ENCODE measurements at places on chromosomes 3 and 15.

- no peak overlapping the region for H3K27ac ChIP-seq
- peaks cover 27% of the 10 kb centered on the region for H3K4me1 ChIP-seq
- peaks cover 36% of the 10 kb centered on the region for H3K27me3 ChIP-seq
- no peak for DNase-seq
These were observed 213.8 kb downstream of the RPLP1 start for GRCh38 chr15:69666441-69666882.

DNA sequence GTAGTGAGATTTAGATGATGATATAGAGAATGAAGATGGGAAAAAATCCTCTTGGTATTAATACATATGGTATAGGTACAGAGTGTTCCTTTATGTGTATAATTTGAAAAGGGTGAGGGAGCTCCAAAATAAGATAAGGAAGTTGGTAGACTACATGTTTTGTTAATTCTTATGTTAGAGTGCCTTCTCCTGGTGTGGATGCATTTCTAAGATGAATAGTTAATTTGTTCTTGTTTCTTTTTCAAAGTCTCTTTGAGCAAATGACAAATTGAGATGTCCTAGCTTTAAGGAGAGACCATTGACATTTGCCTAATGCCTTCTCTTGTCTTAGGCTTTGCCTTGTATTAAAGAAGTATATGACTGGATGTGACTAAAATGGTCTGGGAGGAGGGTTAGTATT is 34.1 kb downstream of the AKAP13 start:
- no peak overlapping the region for H3K4me3 ChIP-seq
- H3K27ac ChIP-seq: no peak overlapping the region
- H3K36me3 ChIP-seq: peaks cover 21% of the 10 kb centered on the region
- no peaks in the 10 kb centered on the region for H3K27me3 ChIP-seq
- DNase-seq: no peak

- no peak overlapping the region for H3K4me3 ChIP-seq
- H3K36me3 ChIP-seq: no peaks in the 10 kb centered on the region
- no peaks in the 10 kb centered on the region for H3K27me3 ChIP-seq
- peak; percentile 31 for DNase-seq
- peaks cover 42% of the 10 kb centered on the region for H3K4me1 ChIP-seq
- H3K27ac ChIP-seq: peak overlapping the region; percentile 26
These were observed 170.2 kb upstream of the SMAD3 start for GRCh38 chr15:66894986-66895780.

DNA sequence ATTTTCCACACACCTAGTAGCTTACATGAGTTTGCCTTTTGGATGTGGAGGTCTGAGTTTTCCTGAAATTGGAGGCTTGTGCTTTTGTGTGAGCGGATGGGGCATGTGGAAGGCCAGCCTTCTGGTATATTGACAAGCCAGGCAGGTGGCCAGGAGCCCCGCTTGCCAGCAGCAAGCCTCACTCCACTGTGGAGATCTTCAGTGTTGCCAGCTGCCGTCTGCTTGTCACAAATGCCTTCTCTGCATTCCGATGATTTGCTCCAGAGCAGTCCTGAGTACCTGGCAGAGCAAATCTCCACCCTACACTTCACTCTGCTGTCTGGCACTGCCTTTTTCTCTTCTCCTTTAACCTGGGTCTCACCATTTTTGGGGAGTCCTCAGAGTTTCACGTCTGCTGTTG is 29.1 kb upstream of the CHST2 start:
- peaks cover 4% of the 10 kb centered on the region for H3K4me1 ChIP-seq
- H3K27me3 ChIP-seq: peaks cover 3% of the 10 kb centered on the region
- H3K27ac ChIP-seq: no peak overlapping the region

- peaks cover 8% of the 10 kb centered on the region for H3K27me3 ChIP-seq
- H3K4me3 ChIP-seq: no peak overlapping the region
- no peak overlapping the region for H3K27ac ChIP-seq
- DNase-seq: no peak
- no peaks in the 10 kb centered on the region for H3K36me3 ChIP-seq
These were observed 51.0 kb downstream of the NR2F2 start for GRCh38 chr15:96381463-96381862.

DNA sequence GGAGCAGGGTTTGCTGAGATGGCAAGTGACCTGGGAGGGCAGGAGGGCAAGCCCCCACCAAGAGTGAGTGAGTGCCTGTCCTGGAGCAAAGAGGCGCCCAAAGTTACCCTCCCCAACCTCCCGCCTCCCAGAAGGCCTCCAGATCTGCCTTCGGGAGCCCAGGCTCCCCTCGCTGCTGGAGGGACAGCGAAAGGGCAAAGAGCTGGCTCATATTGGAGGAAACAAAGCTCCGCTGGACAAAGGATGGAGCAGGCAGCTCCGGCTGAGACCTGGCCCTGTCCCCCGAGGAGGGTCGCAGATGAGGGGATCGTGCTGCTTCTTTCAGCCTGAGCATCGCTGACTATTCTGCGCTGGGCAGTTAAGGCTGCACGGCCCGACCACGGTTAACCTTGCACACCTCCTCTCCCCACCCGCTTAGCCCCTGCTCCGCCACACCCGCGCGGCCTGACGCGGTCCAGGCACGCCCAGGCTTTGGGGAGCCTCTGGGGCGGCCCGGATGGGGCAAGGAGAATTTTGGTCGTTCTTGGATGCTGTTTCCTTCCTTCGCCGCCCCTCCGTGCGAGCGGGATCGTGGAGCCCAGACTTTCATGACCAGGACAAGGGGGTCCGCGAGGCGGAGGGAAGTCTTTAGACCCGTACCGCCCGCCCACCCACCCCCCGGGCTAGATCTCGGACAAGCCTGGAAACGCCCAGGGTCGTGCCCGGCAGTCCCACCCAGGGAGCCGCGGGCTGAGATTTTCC is 651 bp downstream of the PLCD1 start:
- H3K27me3 ChIP-seq: peaks cover 8% of the 10 kb centered on the region
- H3K4me1 ChIP-seq: peaks cover 18% of the 10 kb centered on the region
- H3K36me3 ChIP-seq: no peaks in the 10 kb centered on the region
- H3K4me3 ChIP-seq: peak overlapping the region; percentile 84

GRCh38 chr15:101660005-101660404 is 7.8 kb upstream of the TM2D3 start:
- no peaks in the 10 kb centered on the region for H3K27me3 ChIP-seq
- no peak for DNase-seq
- no peaks in the 10 kb centered on the region for H3K36me3 ChIP-seq
- H3K4me1 ChIP-seq: no peaks in the 10 kb centered on the region

DNA sequence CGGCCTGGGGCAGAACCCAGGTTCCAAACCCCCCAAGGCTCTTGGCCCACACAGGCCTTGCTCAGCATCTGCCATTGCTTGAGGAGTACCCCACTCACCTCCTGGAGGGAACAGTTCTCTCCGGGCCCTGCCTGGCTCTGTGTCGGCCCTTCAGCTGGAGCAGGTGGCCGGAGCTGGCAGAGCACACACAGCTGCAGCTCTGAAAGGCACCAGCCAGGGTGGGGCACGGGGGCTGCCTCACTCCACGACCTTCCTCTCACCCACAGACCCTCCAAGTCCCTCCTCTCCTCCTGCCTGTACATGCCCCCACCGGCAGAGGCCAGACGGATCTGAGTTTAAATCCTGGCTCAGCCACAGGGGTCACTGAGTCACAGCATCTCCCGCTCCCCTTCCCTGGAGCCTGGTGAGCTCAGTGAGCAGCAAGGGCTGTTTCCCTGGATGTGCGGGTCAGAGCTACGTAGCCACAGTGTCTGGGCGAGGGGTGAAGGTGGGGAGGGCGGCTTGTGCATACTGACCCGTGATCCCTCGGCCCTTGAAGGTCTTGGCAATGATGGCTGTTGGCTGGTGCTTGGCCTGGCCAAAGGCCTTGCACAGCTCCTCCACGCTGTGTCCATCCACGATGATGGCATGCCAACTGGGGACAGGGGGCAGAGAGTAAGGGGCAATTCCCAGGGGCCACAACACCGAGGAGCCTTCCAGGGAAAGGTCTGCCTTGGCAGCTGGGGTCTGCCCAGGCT is 23.0 kb downstream of the TKT start:
- no peaks in the 10 kb centered on the region for H3K4me1 ChIP-seq
- DNase-seq: no peak
- H3K27me3 ChIP-seq: no peaks in the 10 kb centered on the region
- H3K27ac ChIP-seq: no peak overlapping the region
- peaks cover 3% of the 10 kb centered on the region for H3K36me3 ChIP-seq

GRCh38 chr15:94253742-94254141 is 22.4 kb downstream of the MCTP2 start:
- H3K27me3 ChIP-seq: no peaks in the 10 kb centered on the region
- no peak overlapping the region for H3K4me3 ChIP-seq
- no peak for DNase-seq
- H3K36me3 ChIP-seq: no peaks in the 10 kb centered on the region
- H3K27ac ChIP-seq: no peak overlapping the region

GRCh38 chr15:60389261-60390077 is 8.3 kb downstream of the ANXA2 start:
- H3K27ac ChIP-seq: peak overlapping the region; percentile 97
- H3K36me3 ChIP-seq: peaks cover 45% of the 10 kb centered on the region
- peak overlapping the region; percentile 72 for H3K4me3 ChIP-seq
- no peak for DNase-seq
- no peaks in the 10 kb centered on the region for H3K27me3 ChIP-seq

DNA sequence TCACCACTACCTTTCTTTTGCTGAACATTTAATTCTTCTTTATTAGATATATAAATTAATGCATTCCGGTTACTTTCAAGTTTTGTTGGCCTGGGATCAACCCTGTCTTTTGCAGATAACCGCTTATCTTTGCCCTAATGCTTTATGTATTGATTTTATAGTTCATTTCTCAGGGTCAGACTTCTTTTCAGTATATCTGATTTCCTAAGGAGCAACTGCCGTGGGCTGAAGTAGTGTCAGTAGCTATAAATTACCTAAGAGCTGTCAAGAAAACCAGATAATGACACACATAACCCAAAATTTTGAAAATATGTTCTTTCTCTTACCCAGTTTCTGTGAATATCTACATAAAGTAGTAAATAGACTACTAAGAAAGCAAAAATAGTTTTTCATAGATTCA is 38.0 kb downstream of the COL6A5 start:
- no peak overlapping the region for H3K4me3 ChIP-seq
- H3K27me3 ChIP-seq: no peaks in the 10 kb centered on the region
- no peak for DNase-seq
- no peaks in the 10 kb centered on the region for H3K36me3 ChIP-seq
- H3K27ac ChIP-seq: no peak overlapping the region

- H3K4me1 ChIP-seq: peaks cover 13% of the 10 kb centered on the region
- H3K27me3 ChIP-seq: peaks cover 4% of the 10 kb centered on the region
- H3K4me3 ChIP-seq: no peak overlapping the region
- DNase-seq: no peak
- peak overlapping the region; percentile 21 for H3K27ac ChIP-seq
These were observed 6.8 kb upstream of the SNX22 start for GRCh38 chr15:64144565-64145281.
